Activated naive CD8-positive, alpha-beta T cell treated with anti-CD3 and anti-CD28 coated beads, Interleukin-2, amount 10 ng/mL, durations not matched to agents 7 days and 5 days (primary cell): ENCODE measurements at places on chromosomes 12 and 14.

DNA sequence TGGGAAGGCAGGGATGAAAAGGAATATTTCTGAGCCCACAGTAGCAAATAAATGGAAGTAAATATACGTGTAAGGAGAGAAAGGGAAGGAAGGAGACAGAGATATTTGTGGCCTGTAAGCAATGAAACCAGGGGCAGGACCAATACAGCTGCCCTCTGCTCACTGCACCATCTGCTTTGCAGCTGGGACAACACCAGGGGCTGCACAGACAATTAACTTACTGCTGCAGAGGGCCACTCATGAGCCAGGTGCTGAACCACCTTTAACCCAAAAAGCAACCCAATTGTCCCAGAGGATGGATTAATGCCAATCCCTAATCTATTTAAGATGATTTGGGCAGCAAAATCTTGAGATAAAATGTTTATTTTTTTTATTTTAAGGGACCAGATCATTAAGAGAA is 30.6 kb upstream of the TMX1 start:
- no peak for DNase-seq
- no peaks in the 10 kb centered on the region for H3K36me3 ChIP-seq
- H3K27me3 ChIP-seq, result peaks cover 14% of the 10 kb centered on the region
- no peaks in the 10 kb centered on the region for H3K4me1 ChIP-seq

- no peak overlapping the region for H3K4me3 ChIP-seq
- H3K27ac ChIP-seq, result no peak overlapping the region
- no peaks in the 10 kb centered on the region for H3K36me3 ChIP-seq
- H3K27me3 ChIP-seq, result peaks cover 40% of the 10 kb centered on the region
- H3K4me1 ChIP-seq, result peaks cover 3% of the 10 kb centered on the region
Observed at GRCh38 chr14:58631732-58632131, 6.0 kb upstream of the DACT1 start.

DNA sequence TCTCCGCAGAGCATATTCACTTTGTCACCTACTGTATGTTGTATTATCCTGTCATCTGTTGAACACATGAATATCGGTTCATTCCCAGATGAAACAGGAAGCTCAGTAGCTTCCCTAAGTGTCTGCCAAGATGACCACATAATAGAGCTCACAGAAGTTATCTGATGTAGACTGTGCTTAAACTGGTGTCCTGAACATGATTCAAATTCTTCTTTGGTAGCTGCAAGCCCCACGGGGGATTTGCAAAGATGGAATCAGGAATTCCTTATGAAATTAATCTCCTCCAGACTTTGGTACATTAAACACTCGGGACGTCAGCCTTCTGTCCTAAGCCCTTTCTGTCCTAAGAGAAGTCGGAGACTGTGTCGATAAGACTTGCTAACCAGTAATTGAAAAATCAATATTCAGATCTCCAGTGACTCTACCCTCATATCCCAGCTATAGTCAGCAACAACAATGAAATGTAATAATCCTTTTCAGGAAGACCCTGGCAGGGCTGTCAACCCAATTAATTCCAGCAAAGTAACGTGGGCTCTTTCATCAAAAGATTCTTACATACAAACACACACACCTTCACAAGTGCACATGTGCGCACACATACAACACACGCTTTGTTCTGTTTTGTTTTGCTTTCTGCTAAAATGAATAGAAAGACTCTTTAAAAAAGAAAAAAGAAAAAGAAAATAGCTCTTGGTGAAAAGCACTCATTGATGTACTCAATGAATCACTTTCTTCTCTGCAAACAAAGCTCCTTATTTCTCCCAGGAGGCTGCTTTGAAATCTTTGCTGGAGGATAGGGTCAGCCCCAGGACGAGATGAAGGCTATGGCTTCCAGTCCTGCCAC is 127.2 kb downstream of the RIMBP2 start:
- no peaks in the 10 kb centered on the region for H3K36me3 ChIP-seq
- DNase-seq, result no peak
- H3K27ac ChIP-seq, result no peak overlapping the region

GRCh38 chr14:27079716-27080115 is 481.9 kb upstream of the NOVA1 start:
- no peak overlapping the region for H3K27ac ChIP-seq
- no peak overlapping the region for H3K4me3 ChIP-seq
- no peaks in the 10 kb centered on the region for H3K27me3 ChIP-seq
- DNase-seq, result no peak
- no peaks in the 10 kb centered on the region for H3K4me1 ChIP-seq

- H3K36me3 ChIP-seq, result peaks cover 34% of the 10 kb centered on the region
- H3K27me3 ChIP-seq, result no peaks in the 10 kb centered on the region
- H3K4me3 ChIP-seq, result no peak overlapping the region
Observed at GRCh38 chr12:102031852-102032251, 29.9 kb downstream of the WASHC3 start.

GRCh38 chr14:22384167-22384549 is 204.9 kb downstream of the DAD1 start:
- H3K4me3 ChIP-seq, result no peak overlapping the region
- no peaks in the 10 kb centered on the region for H3K4me1 ChIP-seq
- no peak overlapping the region for H3K27ac ChIP-seq
- no peaks in the 10 kb centered on the region for H3K27me3 ChIP-seq
- DNase-seq, result no peak
- H3K36me3 ChIP-seq, result no peaks in the 10 kb centered on the region

- no peaks in the 10 kb centered on the region for H3K27me3 ChIP-seq
- no peaks in the 10 kb centered on the region for H3K4me1 ChIP-seq
- no peak overlapping the region for H3K27ac ChIP-seq
- H3K4me3 ChIP-seq, result no peak overlapping the region
- H3K36me3 ChIP-seq, result no peaks in the 10 kb centered on the region
Observed at GRCh38 chr12:79650440-79650839, 40.3 kb downstream of the PAWR start.
